Activated CD8-positive, alpha-beta memory T cell treated with anti-CD3 and anti-CD28 coated beads, Interleukin-2, amount 10 ng/mL, durations not matched to agents 7 days and 5 days (primary cell): ENCODE measurements at places on chromosomes 11 and 22. TPM values are rescaled to one million over a fixed set of nuclear protein-coding genes. Genes with fewer than 3 reads are reported as not detected.

The MRPL23 gene
- 109 TPM for total RNA-seq

The LRP4 gene
- total RNA-seq = 0.16 TPM

The RAC2 gene
- total RNA-seq = 834 TPM

The MYOD1 gene
- not detected for total RNA-seq

The OSBPL5 gene
- total RNA-seq = 2.6 TPM

DNA sequence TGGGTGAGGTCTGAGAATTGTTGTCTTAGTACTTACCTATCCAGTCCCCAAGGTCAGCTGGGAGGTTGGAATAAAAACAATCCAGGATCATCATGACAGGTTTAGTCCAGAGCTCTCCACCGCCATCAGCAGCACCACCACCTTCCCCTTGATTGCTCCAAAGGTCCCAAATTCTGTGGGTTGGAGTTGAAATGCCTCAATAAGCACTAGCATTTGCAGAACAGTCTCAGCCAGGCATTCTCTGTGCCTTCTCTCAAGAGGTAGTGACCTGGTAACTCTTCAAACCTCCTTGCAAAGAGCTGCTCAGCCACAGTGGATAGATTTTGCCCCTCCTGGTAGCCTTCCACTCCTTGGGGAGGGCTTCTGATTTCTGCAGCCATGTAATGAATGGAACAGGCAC lies 69.6 kb downstream of the PRDM11 start:
- no peaks in the 10 kb centered on the region for H3K27me3 ChIP-seq
- peaks cover 15% of the 10 kb centered on the region for H3K4me1 ChIP-seq
- no peak overlapping the region for H3K4me3 ChIP-seq

DNA sequence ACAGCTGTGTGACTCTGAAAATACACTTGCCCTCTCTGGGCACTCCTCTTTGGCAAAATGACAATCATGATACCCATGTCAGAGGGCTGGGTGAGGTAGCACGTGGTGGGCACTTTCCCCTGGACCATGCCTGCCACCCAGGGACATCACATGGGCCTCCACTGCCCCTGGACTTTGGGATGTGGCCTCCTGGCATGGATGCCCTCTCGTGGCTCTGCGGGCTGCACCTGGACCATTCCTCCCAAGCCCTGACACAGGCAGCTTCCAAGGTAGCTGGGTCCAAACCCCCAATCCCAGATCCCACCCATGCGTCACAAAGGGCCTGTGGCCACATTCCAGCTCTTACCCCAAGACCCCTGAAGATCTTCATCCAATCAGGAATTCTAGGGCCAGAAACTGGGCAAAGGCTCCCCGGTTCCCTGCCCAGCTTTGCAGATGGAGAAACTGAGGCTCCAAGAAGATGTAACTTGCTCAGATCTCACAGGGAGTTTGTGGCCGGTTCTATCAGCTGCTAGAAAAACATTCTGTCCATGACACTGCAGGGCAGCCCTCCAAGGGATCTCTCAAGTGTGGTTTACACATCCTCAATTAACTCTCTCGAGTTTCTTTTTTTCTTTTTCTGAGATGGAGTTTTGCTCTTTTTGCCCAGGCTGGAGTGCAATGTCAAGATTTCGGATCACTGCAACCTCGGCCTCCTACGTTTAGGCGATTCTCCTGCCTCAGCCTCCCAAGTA lies 35.4 kb upstream of the CYB5R3 start:
- no peaks in the 10 kb centered on the region for H3K36me3 ChIP-seq
- H3K4me3 ChIP-seq = no peak overlapping the region
- H3K27me3 ChIP-seq = peaks cover under 1% of the 10 kb centered on the region
- no peaks in the 10 kb centered on the region for H3K4me1 ChIP-seq
- H3K27ac ChIP-seq = no peak overlapping the region
- DNase-seq = no peak

- peaks cover 2% of the 10 kb centered on the region for H3K4me1 ChIP-seq
- no peak for DNase-seq
- no peak overlapping the region for H3K4me3 ChIP-seq
- H3K36me3 ChIP-seq = no peaks in the 10 kb centered on the region
- no peak overlapping the region for H3K27ac ChIP-seq
These were observed 126.8 kb upstream of the APOA1 start for GRCh38 chr11:116964269-116964668.

DNA sequence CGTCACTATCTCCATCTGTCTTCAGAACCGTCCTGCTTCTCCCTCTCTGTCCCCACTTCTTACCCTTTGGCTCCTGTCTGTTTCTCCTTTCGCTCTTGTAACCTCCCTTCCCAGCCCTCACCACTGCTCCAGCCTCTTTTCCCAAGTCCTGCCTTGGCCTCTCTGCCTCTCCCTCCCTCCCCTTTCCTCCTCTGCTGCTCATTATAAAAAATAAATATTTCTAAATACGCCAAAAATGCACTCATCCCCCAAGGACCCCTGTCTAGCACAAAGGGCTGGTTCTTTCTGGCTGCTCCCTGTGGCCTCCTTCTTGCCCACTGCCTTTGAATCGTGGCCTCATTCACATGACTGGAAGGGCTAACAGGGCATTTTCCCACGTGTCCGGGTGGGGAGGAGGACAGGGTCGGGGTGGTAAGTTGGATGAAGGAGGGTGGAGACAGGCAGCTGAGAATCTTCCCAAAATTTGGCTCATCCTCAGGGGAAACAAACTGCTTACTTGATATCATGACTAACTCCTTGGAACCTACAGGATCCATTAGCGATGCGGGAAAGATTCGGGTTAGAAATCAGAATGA lies 26.4 kb upstream of the OAF start:
- no peak overlapping the region for H3K27ac ChIP-seq
- H3K36me3 ChIP-seq = no peaks in the 10 kb centered on the region
- H3K27me3 ChIP-seq = peaks cover 12% of the 10 kb centered on the region
- H3K4me1 ChIP-seq = peaks cover 7% of the 10 kb centered on the region
- no peak overlapping the region for H3K4me3 ChIP-seq
- no peak for DNase-seq

DNA sequence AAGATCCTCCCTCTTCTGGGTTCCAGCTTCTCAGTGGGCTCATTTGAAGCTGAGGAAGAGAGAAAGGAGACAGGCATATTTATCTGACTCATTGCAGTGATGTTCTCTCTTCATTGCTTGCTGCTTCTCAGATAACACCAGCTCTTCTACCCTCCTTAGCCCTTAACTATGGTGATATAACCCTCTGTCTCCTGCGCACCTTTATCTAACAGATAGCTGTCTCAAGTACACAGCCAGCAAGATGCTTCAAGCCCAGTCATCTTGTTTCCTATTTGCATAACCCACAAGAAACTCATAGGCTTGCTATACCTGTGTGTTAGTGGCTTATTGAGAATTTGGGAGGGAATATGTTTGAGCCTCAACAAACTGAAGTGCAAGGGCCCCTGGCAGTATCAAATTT lies 12.6 kb downstream of the PRSS23 start:
- H3K27me3 ChIP-seq = peaks cover 66% of the 10 kb centered on the region
- H3K4me1 ChIP-seq = peaks cover 3% of the 10 kb centered on the region
- H3K36me3 ChIP-seq = no peaks in the 10 kb centered on the region
- H3K27ac ChIP-seq = no peak overlapping the region

DNA sequence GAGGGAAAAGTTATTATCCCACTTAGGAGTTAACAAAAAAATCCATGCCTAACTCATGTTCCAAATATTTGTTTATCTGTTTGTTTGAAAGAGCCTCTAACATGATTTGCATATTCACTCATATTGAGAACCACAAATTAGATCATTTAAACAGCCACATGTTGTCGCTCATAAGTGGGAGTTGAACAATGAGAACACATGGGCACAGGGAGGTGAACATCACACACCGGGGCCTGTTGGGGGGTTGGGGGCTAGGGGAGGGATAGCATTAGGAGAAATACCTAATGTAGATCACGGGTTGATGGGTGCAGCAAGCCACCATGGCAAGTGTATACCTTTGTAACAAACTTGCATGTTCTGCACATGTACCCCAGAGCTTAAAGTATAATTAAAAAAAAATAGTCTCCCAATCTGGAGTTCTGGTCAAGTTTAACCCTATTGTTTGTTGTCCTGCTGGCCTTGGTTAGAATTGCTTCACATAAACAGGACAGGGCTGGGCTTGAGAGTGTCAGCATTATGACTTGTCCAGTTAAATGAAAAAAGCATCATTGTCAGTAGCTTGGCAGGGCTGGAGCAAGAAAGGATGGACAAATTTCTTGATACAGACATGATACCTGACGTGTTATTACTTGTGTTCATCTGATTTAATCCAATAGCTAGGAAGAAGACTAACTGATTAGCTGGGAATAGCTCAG lies 57.8 kb upstream of the PSMA1 start:
- peak; percentile 55 for DNase-seq
- H3K27me3 ChIP-seq = no peaks in the 10 kb centered on the region
- H3K4me1 ChIP-seq = peaks cover 47% of the 10 kb centered on the region
- peak overlapping the region; percentile 96 for H3K27ac ChIP-seq
- H3K4me3 ChIP-seq = peak overlapping the region; percentile 55

GRCh38 chr11:95977534-95978174 lies 53.7 kb upstream of the MTMR2 start:
- DNase-seq = no peak
- H3K27ac ChIP-seq = no peak overlapping the region
- H3K4me1 ChIP-seq = no peaks in the 10 kb centered on the region
- peaks cover 28% of the 10 kb centered on the region for H3K36me3 ChIP-seq
- no peaks in the 10 kb centered on the region for H3K27me3 ChIP-seq

DNA sequence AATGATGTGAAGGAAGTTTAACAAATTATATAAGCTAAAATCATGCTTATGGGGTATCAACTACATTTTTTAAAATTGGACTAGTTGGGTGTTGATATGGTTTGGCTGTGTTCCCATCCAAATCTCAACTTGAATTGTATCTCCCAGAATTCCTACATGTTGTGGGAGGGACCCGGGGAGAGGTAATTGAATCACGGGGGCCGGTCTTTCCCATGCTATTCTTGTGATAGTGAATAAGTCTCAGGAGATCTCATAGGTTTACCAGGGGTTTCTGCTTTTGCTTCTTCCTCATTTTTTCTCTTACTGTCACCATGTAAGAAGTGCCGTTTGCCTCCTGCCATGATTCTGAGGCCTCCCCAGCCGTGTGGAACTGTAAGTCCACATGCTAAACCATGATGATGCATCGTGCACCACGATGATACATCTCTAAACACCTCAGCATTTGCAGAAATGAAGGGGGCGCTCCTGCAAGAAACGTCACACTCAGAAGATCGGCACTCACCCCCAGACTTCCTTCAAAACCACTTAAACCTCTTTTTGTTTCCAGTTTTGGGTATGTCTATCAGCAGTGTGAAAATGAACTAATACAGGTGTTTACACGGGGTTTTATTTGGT lies 340.0 kb downstream of the SHANK2 start:
- DNase-seq = no peak
- H3K27me3 ChIP-seq = peaks cover 13% of the 10 kb centered on the region
- H3K4me1 ChIP-seq = peaks cover 2% of the 10 kb centered on the region
- H3K4me3 ChIP-seq = no peak overlapping the region

DNA sequence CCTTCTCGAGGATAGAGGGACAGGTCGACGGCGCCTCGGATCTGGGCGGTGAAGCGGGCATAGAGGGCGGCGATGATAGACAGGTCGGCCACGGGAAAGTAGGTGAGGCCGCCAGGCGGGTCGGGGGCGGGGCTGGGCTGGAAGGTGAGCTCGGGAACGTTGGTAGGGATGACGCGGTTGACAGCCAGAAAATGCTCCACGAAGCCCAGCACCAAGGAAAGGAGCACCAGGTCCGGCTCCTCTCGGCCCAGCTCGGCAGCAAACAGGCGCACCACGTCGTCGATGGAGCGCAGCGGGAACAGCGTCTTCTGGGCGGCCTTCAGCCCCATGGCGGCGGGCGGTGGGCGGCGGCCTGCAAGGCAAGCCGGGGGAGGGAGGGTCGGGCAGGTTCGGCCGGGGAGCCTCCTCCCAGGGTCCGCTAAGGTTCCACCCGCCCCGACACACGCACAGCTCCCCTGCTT lies 540 bp downstream of the MEN1 start:
- H3K4me1 ChIP-seq = peaks cover 24% of the 10 kb centered on the region
- no peaks in the 10 kb centered on the region for H3K27me3 ChIP-seq
- peak; percentile 43 for DNase-seq
- no peaks in the 10 kb centered on the region for H3K36me3 ChIP-seq
- peak overlapping the region; percentile 82 for H3K4me3 ChIP-seq

DNA sequence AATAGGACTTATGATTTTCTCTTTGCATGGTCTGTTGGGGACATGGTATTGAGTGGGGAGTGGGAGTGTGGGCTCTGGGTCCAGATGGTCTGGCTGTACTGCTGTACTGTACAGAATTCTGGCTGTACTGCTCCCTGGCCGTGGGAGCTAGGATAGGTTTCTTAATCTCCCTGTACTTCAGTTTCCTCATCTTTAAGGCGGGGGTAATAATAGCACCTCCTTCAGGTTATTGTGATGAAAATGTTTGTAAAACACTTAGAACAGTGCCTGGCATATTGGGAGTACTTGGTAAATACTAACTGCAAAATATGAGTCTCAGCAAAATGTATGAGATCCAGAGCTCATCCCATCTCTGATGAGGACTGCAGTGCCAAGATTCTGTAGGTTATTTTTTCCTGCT lies 198.6 kb downstream of the KIF18A start:
- no peaks in the 10 kb centered on the region for H3K27me3 ChIP-seq
- no peak overlapping the region for H3K27ac ChIP-seq
- no peak for DNase-seq
- H3K4me1 ChIP-seq = no peaks in the 10 kb centered on the region
- H3K36me3 ChIP-seq = no peaks in the 10 kb centered on the region
- H3K4me3 ChIP-seq = no peak overlapping the region

DNA sequence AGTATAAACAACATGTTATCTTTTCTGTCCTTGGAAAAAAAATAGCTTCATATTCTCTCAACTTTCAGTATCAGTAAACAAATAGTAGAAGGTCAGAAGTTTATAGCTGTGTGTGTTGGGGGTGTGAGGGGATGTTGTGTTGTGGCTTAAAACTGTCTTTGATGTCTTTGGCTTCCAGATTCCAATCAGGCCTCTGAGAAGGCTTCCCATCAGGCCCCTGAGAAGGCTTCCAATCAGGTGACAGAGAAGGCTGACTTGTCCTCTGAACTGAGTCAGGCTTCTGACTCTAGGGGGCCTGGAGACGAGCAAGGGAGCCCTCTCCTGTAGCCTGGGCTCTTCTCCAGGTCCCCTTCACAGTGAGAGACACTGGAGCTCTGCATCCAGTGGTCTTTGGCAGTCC lies 9.3 kb downstream of the MTFP1 start:
- H3K36me3 ChIP-seq = peaks cover 20% of the 10 kb centered on the region
- peaks cover 6% of the 10 kb centered on the region for H3K27me3 ChIP-seq
- no peak for DNase-seq
- peaks cover 24% of the 10 kb centered on the region for H3K4me1 ChIP-seq
